SJSA1 (cell line): ENCODE measurements at places on chromosomes 3 and 15. TPM values are rescaled to one million over a fixed set of nuclear protein-coding genes. Genes with fewer than 3 reads are reported as not detected.

DNA sequence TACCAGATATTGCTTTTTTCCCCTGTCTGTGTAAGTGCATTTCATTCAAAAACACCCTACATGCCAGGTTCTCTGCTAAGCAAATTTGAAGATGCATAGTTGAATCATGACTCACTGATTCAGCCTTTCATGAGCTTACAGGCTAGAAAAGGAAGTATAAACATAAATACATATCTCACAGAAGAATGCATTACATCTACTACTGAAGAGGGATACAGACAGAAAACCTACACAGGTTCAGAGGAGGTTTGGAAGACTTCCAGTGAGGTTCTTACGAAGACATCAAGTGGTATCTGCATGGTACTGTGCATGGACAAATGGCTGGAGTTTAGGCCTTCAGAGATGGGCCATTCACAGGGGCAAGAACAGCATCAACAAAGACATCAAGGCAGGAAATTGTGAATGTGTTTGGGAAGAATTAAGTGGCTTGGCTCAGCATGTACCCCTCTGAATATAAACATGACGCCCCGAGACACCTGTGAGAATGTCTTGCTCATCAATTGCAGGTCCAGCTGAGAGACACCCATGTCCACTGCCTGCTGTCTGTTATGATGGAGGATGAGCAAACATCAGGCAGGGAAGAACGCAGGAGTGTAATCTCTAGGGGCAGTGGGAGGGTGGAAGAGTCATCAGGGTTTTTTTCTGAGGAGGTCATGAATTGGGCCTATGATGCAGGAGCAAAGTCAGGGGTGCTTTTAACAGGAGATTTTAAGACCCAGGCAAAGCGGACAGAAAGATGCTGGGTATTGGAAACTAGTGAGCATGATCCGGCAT is 105.1 kb upstream of the GALNT15 start:
- no peaks in the 10 kb centered on the region for H3K27me3 ChIP-seq
- H3K4me1 ChIP-seq: peaks cover 72% of the 10 kb centered on the region
- H3K27ac ChIP-seq: peak overlapping the region; percentile 78
- H3K4me3 ChIP-seq: no peak overlapping the region
- DNase-seq: peak; percentile 55

DNA sequence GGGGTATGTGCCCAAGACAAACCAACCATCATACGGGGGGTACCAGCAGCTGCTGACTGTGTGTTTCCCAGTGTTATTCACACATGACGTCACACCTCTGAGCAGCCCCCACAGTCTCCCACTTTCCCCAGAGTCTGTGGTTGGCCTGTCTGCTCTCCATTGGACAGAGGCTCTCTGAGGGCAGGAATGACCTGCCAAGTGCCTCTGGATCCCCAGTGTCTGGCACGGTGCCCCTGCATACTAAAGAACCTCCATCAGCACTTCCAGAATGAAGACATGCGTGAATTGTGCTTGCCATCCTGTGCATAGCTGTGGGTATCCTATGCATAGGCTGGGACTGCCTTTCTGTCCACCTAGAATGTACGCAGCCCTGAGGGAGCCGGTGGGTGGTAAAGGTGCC is 3.5 kb upstream of the CCDC9B start:
- peak overlapping the region; percentile 85 for H3K27ac ChIP-seq
- H3K27me3 ChIP-seq: no peaks in the 10 kb centered on the region

GRCh38 chr3:162302983-162303624 is 806.5 kb downstream of the OTOL1 start:
- no peak overlapping the region for H3K27ac ChIP-seq
- H3K36me3 ChIP-seq: no peaks in the 10 kb centered on the region
- H3K27me3 ChIP-seq: no peaks in the 10 kb centered on the region
- H3K4me1 ChIP-seq: no peaks in the 10 kb centered on the region

DNA sequence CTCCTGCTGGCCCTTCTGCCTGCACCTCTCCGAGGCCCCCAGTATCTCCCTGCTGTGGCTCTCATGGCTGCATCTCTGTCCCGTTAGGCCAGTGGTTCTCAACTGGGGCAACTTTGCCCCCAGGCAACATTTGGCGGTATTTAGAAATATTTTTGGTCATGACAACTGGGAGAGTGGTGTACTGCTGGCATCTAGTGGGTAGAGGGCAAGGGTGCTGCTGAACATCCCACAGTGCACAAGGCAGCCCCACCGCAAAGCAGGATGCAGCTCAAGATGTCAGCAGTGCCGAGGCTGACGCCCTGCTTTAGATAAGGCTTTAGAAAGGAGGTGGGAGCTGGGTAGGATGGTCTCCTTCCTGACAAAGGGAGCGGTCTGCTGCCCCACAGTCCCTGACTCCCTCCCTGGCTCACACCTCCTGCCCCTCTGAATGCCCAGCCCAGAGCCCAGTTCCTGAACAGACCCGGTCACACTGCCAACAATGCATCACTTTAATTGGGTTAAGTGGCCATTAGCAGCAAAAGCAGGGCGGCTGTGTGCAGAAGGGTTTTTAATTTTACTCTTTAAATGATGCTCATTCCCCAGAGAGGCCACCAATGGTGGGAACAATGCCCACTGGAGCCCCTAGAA is 68.8 kb upstream of the TMEM115 start:
- DNase-seq: no peak
- no peak overlapping the region for H3K4me3 ChIP-seq
- H3K4me1 ChIP-seq: no peaks in the 10 kb centered on the region
- no peaks in the 10 kb centered on the region for H3K27me3 ChIP-seq
- H3K27ac ChIP-seq: no peak overlapping the region

DNA sequence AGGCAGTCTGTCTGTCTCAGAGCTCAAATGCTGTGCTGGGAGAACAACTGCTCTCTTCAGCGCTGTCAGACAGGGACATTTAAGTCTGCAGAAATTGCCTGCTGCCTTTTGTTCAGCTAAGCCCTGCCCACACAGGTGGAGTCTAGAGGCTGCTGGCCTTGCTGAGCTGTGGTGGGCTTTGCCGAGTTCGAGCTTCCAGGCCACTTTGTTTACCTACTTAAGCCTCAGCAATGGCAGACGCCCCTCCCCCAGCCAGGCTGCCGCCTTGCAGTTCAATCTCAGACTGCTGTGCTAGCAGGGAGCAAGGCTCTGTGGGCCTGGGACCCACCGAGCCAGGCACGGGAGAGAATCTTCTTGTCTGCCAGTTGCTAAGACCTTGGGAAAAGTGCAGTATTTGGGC is 25.0 kb upstream of the RPP14 start:
- no peaks in the 10 kb centered on the region for H3K27me3 ChIP-seq
- H3K36me3 ChIP-seq: no peaks in the 10 kb centered on the region
- H3K4me3 ChIP-seq: no peak overlapping the region
- no peaks in the 10 kb centered on the region for H3K4me1 ChIP-seq
- no peak overlapping the region for H3K27ac ChIP-seq

DNA sequence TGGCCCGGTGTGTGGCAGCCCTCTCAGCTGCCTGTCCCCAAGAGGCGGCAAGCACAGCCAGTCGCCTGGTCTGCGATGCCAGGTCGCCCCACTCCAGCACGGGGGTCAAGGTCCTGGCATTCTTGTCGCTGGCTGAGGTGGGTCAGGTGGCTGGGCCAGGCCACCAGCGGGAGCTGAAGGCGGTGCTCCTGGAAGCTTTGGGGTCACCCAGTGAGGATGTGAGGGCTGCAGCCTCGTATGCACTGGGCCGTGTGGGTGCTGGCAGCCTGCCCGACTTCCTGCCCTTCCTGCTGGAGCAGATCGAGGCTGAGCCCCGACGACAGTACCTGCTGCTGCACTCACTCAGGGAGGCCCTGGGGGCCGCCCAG is 20.8 kb downstream of the CAND2 start:
- no peaks in the 10 kb centered on the region for H3K27me3 ChIP-seq
- no peaks in the 10 kb centered on the region for H3K4me1 ChIP-seq
- H3K36me3 ChIP-seq: no peaks in the 10 kb centered on the region
- H3K4me3 ChIP-seq: no peak overlapping the region

GRCh38 chr3:16900779-16901440 is 16.2 kb downstream of the PLCL2 start:
- peaks cover 10% of the 10 kb centered on the region for H3K4me1 ChIP-seq
- DNase-seq: no peak
- H3K27me3 ChIP-seq: no peaks in the 10 kb centered on the region
- no peak overlapping the region for H3K27ac ChIP-seq
- H3K36me3 ChIP-seq: no peaks in the 10 kb centered on the region

Gene NAALADL2
- total RNA-seq: 4.7 and 9.1 TPM in 2 replicates

Gene SPESP1
- total RNA-seq: not detected in 2 replicates

Gene GORASP1
- total RNA-seq: 22.7 and 39.7 TPM in 2 replicates

Gene MCCC1
- total RNA-seq: 13.4 and 24.7 TPM in 2 replicates

Gene NR1I2
- 0.08 TPM in 1 of 2 replicates, not detected in the other for total RNA-seq

Gene TPM1
- 1,245 and 1,667 TPM in 2 replicates for total RNA-seq

Gene TBC1D21
- total RNA-seq: not detected in 2 replicates

Gene IL17RB
- total RNA-seq: not detected in 2 replicates
